H1 (cell line): ENCODE measurements at places on chromosomes 16 and 17. TPM values are rescaled to one million over a fixed set of nuclear protein-coding genes. Genes with fewer than 3 reads are reported as not detected.

GRCh38 chr17:4950075-4950745 is 709 bp upstream of the ENO3 start:
- H3K4me3 ChIP-seq, result peak overlapping the region; percentile 74
- peak overlapping the region; percentile 79 for H3K27ac ChIP-seq
- H3K36me3 ChIP-seq, result no peaks in the 10 kb centered on the region; the same call in 1 of the 2 replicates
- no peak for DNase-seq
- H3K4me1 ChIP-seq, result peaks cover 9% of the 10 kb centered on the region
- no peaks in the 10 kb centered on the region for H3K27me3 ChIP-seq

- no peak for DNase-seq
- H3K27ac ChIP-seq, result no peak overlapping the region
- no peak overlapping the region for H3K4me3 ChIP-seq
- no peaks in the 10 kb centered on the region for H3K4me1 ChIP-seq
Measured at GRCh38 chr17:29909236-29910003, 20.6 kb downstream of the SSH2 start.

SNX20 gene
- not detected in 2 replicates for polyA plus RNA-seq

TNFSF13 gene
- polyA plus RNA-seq, result 2.6 and 3.1 TPM in 2 replicates

GRCh38 chr17:27327397-27327796 is 33.5 kb downstream of the WSB1 start:
- no peaks in the 10 kb centered on the region for H3K27me3 ChIP-seq
- H3K4me3 ChIP-seq, result no peak overlapping the region
- H3K4me1 ChIP-seq, result peaks cover 3% of the 10 kb centered on the region
- no peaks in the 10 kb centered on the region for H3K36me3 ChIP-seq
- no peak for DNase-seq

PRRT2 gene
- polyA plus RNA-seq, result 32.6 and 49.7 TPM in 2 replicates

- no peak for DNase-seq
- H3K27me3 ChIP-seq, result peaks cover 100% of the 10 kb centered on the region
- no peak overlapping the region for H3K27ac ChIP-seq
- peaks cover 6% of the 10 kb centered on the region; the same call in 1 of the 2 replicates for H3K36me3 ChIP-seq
- H3K4me3 ChIP-seq, result no peak overlapping the region
- H3K4me1 ChIP-seq, result no peaks in the 10 kb centered on the region
Measured at GRCh38 chr17:48556229-48556575, 11.3 kb upstream of the HOXB2 start.

DNA sequence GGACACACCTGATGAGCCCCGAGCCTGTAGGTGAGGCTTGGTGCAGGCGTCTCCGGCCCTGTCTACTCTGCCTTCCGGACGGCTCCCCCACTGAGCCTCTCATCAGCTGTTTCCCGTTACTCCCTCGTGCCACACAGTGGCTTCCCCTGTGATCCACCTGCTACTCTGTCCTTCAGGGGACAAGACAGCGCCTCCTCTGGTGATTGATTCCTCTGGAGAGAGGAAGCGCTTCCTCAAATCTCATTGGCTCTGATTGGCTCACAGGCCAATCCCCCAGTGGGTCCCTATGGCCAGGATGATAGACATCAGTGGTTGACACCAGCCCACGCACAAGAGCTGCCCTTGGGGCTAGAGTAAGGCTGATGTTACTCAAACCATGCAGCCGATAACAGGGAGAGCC is 24.0 kb downstream of the RNF213 start:
- no peak overlapping the region for H3K4me3 ChIP-seq
- H3K4me1 ChIP-seq, result no peaks in the 10 kb centered on the region
- no peaks in the 10 kb centered on the region for H3K27me3 ChIP-seq
- no peak overlapping the region for H3K27ac ChIP-seq
- no peak for DNase-seq

GRCh38 chr16:52528393-52529065 is 18.4 kb downstream of the TOX3 start:
- H3K27me3 ChIP-seq, result no peaks in the 10 kb centered on the region
- no peak for DNase-seq
- H3K27ac ChIP-seq, result no peak overlapping the region
- no peaks in the 10 kb centered on the region for H3K36me3 ChIP-seq
- no peak overlapping the region for H3K4me3 ChIP-seq

ATXN7L3 gene
- polyA plus RNA-seq, result 53.7 and 72.5 TPM in 2 replicates

JUP gene
- 62.8 and 125 TPM in 2 replicates for polyA plus RNA-seq

USP43 gene
- polyA plus RNA-seq, result 3.0 and 5.6 TPM in 2 replicates

KCNJ18 gene
- polyA plus RNA-seq, result not detected in 2 replicates

GRCh38 chr17:74245871-74246270 is 28.2 kb upstream of the DNAI2 start:
- H3K27ac ChIP-seq, result no peak overlapping the region; the same call in 1 of the 2 replicates
- H3K4me3 ChIP-seq, result no peak overlapping the region
- no peaks in the 10 kb centered on the region for H3K36me3 ChIP-seq
- no peak for DNase-seq

LAT gene
- 3.4 and 6.9 TPM in 2 replicates for polyA plus RNA-seq

EVPLL gene
- 0.06 and 0.13 TPM in 2 replicates for polyA plus RNA-seq

- no peak overlapping the region for H3K27ac ChIP-seq
- no peaks in the 10 kb centered on the region for H3K27me3 ChIP-seq
- no peak for DNase-seq
- no peak overlapping the region for H3K4me3 ChIP-seq
- no peaks in the 10 kb centered on the region; the same call in 1 of the 2 replicates for H3K36me3 ChIP-seq
Measured at GRCh38 chr16:67339453-67339852, 12.8 kb downstream of the LRRC36 start.

ZKSCAN2 gene
- 2.2 and 2.6 TPM in 2 replicates for polyA plus RNA-seq

SAMD14 gene
- 5.2 and 5.7 TPM in 2 replicates for polyA plus RNA-seq

DNA sequence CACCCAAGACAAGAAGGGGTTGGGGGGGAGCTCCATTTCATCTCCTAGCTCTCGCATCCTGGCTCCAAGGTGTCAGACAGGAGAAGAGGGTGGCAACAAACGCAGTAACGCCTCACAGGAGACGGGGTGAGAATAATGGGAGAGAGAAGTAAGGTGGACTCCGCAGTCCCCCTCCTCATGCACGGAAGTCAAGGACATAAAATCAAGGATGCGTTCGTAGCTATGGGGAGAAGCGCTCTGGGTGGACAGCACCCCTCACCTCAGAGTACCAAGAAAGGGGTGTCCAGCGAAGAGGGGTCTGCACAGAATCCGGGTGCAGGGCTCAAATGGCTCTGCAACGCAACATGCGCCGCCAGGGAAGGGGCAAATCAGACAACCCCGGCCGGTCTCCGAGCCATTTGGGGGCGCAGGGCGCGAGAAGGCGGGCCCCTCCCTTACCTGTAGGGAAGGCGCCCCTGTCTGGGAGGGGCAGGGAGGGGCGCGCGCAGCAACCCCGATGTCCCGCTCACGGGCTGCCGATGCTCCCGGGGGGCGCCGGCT is 555 bp downstream of the HDAC5 start:
- H3K4me1 ChIP-seq, result peaks cover 21% of the 10 kb centered on the region
- peak overlapping the region; percentile 81; the same call in 1 of the 2 replicates for H3K27ac ChIP-seq
- no peak for DNase-seq
- no peaks in the 10 kb centered on the region for H3K27me3 ChIP-seq
- no peaks in the 10 kb centered on the region for H3K36me3 ChIP-seq

ODAD4 gene
- polyA plus RNA-seq, result 0.41 and 0.48 TPM in 2 replicates

DNA sequence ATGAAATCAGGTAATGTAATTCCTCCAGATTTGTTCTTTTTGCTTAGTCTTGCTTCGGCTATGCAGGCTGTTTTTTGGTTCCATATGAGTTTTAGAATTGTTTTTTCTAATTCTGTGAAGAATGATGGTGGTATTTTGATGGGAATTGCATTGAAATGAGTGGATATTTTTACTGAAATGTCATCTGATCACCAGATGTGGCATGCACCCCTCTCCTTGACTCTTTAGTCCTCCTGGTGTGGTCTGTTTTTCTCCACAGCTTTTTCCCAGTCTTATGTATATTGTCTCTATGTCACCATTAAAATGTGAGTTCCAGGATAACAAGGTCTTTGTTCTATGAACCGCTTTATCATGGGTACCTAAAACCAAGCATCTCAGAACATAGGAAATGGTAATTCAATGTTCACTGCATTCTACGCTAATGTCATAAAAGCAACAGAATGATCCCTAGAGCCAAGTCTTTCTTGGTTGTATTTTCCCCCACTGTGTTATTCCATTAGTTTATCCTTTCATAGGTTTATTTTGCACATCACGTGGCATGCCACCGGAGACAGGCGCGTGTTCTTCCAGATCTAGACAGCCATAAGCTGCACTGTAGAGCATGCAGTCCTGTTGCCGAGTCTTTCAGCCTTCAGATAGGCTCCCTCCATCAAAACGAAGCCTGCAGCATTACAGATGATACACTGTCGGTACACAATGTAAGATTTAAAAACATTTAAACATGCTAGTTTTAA is 172.5 kb downstream of the RPTOR start:
- H3K4me1 ChIP-seq, result no peaks in the 10 kb centered on the region; the same call in 1 of the 2 replicates
- H3K27ac ChIP-seq, result no peak overlapping the region
- no peaks in the 10 kb centered on the region for H3K27me3 ChIP-seq
- H3K4me3 ChIP-seq, result no peak overlapping the region
- H3K36me3 ChIP-seq, result no peaks in the 10 kb centered on the region

SLC52A1 gene
- polyA plus RNA-seq, result 0.67 and 1.2 TPM in 2 replicates
